ENCODE measurements at places on chromosomes 3 and 15.

GRCh38 chr15:61856295-61856694 is 204.0 kb downstream of the VPS13C start:
- no peaks in the 10 kb centered on the region for H3K4me1 ChIP-seq
- DNase-seq: no peak
- H3K36me3 ChIP-seq: no peaks in the 10 kb centered on the region
- no peaks in the 10 kb centered on the region for H3K27me3 ChIP-seq
- no peak overlapping the region for H3K27ac ChIP-seq

DNA sequence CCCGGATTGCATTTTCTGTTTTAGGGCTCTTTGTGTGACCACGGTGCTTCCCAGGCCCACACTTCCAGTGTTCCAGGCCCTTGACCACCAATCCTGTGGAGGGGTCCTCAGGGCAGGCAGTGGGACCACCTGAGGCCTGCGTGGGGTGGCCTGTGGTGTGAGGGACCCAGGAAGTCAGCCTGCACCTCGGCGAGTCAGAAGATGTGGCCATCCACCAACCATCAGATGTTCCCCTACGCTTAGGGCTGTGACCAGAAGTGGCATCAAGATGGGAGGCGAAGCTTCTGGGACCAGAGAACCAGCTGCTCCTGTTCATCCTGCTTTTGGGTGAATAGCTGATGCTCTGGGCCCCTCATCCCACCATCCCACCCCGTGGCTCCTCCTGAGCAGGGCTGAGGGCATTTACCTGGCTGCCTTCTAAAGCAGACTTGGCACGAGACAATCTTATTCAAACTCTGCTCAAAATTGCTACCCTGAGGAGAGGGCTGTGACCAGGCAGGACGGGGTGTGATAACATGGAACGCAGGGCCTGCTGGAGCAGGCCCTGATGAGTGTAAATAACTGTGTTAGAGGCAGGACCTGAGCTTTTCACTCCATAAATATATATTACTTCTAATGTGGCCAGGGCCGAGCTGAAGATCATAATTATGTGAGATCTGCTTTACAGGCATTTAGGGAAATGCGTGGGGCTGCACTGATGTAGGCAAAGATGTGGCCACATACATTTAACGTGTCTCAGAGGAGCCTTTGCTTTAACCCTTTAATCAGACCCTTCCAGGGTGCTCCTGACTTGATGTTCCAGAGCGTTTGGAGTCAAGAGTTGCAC is 28.8 kb downstream of the SMAD3 start:
- no peaks in the 10 kb centered on the region for H3K4me1 ChIP-seq
- no peaks in the 10 kb centered on the region for H3K36me3 ChIP-seq
- no peak for DNase-seq
- no peak overlapping the region for H3K27ac ChIP-seq
- no peak overlapping the region for H3K4me3 ChIP-seq

DNA sequence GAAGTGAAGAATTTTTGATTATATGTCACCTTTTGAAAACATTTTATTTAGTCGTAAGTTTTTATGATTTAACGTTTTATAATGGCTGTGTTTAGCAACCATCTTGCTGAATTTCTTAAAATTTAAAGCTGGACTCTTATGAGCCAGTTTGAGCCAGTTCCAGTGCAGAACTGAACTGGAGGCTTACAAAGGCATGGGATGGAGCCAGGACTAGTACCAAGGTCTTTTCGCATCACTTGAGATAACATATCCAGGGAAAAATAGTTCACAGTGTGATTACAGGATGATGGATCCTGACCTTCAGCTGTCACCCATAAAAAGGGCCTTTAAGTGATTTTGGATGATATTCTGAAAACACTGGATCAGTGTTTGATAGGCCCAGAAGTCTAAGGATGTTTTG is 51.0 kb downstream of the USP13 start:
- no peak for DNase-seq
- H3K36me3 ChIP-seq: peaks cover 39% of the 10 kb centered on the region
- H3K4me3 ChIP-seq: no peak overlapping the region
- H3K27ac ChIP-seq: no peak overlapping the region
- H3K27me3 ChIP-seq: no peaks in the 10 kb centered on the region
- H3K4me1 ChIP-seq: no peaks in the 10 kb centered on the region

DNA sequence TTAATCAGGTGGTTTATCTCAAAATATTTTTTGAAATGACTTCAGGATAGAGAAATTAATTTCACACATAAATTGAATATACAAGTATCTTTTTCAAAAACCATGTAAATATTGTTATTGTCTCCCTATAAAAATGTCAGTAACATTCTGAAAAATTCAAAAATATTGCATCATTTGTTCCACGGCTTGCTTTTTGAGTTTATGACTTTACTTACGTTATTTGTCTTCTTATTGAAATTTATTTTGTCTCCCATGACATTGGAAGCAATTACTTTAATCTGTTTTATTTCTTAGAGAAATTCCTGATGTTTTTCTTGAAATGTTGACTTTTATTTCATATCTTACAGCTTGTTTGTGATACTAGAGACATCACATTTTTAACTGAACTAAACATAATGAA is 56.9 kb upstream of the P2RY1 start:
- H3K36me3 ChIP-seq: no peaks in the 10 kb centered on the region
- H3K4me3 ChIP-seq: no peak overlapping the region
- DNase-seq: no peak

DNA sequence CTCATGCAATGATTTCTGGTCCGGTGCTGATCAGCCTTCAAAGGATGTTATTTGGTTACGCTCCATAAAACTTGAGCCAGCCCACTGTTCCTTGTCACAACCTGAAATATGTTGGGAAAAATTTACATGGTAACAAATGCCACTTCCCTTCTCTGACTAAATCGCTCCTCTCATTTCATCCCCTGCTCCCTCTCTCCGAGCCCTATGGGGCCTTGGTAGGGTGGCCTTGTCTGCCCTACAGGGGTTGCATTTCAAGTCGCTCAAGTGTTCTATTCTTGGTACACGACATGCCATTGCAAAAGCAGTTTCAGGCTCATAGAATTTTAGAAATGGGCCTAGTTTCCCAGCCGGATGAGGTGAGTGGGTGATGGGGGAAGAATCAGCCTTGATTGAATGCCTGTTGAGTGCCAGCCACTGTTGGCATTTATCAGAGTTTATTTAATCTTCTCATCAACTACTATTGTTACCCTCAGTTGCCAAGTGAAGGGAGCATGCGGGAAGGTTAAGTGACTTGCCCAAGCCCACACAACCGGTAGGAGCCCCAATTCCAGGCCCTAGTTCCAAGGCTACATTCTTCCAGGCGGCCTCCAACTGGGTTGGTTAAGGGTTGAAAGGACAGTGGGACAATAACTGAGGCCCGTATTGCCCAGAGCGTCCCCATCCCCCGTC is 961 bp upstream of the ABHD2 start:
- no peak for DNase-seq
- no peaks in the 10 kb centered on the region for H3K36me3 ChIP-seq
- peaks cover 24% of the 10 kb centered on the region for H3K4me1 ChIP-seq
- no peaks in the 10 kb centered on the region for H3K27me3 ChIP-seq

DNA sequence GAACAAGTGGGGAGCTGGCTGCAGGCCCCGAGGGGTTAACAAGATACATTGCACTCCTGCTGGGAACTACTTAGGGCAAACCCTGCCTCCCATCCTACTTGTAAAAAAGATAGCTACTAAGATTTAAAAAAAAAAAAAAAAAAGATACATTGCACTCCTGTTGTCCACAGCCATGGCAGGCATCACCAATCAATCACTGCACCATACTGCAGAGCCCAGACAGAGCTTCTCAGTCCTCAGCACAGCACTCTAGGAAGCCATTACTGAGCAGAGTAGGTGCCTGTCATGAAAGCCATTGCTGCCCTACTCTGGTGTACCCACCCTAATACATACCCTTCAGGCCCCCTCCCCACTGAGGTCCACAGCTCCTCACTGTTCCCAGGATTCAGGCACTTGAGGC is 64.8 kb downstream of the RASGRF1 start:
- no peaks in the 10 kb centered on the region for H3K4me1 ChIP-seq
- no peak overlapping the region for H3K4me3 ChIP-seq
- no peaks in the 10 kb centered on the region for H3K27me3 ChIP-seq
- no peak overlapping the region for H3K27ac ChIP-seq
- no peaks in the 10 kb centered on the region for H3K36me3 ChIP-seq
- no peak for DNase-seq

- no peak for DNase-seq
- no peaks in the 10 kb centered on the region for H3K36me3 ChIP-seq
- H3K27ac ChIP-seq: no peak overlapping the region
- no peaks in the 10 kb centered on the region for H3K27me3 ChIP-seq
- no peaks in the 10 kb centered on the region for H3K4me1 ChIP-seq
These were observed 5.5 kb downstream of the GRIP2 start for GRCh38 chr3:14534516-14535191.

- no peak within 1 kb of the TSS for H3K4me3 ChIP-seq
- no peaks in the 10 kb centered on the region for H3K36me3 ChIP-seq
- H3K27me3 ChIP-seq: no peaks in the 10 kb centered on the region
- H3K4me1 ChIP-seq: peaks cover 25% of the 10 kb centered on the region
- DNase-seq: no peak
These were observed at the start of gene GNAT1 for GRCh38 chr3:50190936-50191660. GNAT1 (plus strand) TSS chr3:50191610; CDS start chr3:50191726, 116 bp downstream.

Measured in tibial nerve (tissue), 4 donors.